ACHN (cell line): ENCODE measurements at places on chromosomes 4 and X.
A peak's percentile ranks its signal among the peaks of the same experiment; 100 is the strongest.

DNA sequence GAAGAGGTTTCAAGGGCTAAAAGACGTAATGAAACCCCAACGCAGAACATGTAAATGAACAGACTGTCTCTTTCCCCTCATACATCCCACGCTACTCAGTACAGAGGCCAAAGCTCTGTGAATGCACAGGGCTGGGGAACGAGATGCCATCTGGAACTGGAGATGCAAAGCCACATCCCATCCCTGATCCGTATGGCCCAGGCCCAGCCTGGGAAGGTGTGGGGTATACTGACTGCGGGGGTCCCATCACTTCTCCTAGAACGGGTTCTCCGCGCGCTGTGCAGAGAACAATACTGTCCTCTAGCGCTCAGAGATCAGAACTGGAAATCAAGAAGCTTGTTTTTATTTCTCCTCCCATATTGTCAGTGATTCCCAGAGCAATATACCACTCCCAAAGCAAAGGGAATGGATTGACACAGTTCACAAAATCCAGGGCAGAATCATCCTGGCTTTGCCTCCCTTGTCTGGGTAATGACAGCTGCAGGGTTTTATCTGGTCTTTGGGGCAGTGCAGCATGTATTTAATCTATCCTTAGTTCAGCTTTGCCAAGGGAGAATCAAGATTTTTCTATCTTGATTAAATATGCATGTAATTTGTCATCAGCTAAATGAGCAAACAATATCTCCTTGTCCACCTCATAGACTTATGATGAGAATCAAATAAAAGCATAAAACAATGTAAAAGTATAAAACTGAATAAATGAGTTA is 47.3 kb upstream of the TLR3 start:
- DNase-seq, result peak; percentile 41

GRCh38 chr4:68904786-68905185 is 46.8 kb downstream of the UGT2A3 start:
- peak; percentile 52 for DNase-seq

GRCh38 chr4:19720190-19720589 is 531.5 kb upstream of the SLIT2 start:
- DNase-seq, result no peak

DNA sequence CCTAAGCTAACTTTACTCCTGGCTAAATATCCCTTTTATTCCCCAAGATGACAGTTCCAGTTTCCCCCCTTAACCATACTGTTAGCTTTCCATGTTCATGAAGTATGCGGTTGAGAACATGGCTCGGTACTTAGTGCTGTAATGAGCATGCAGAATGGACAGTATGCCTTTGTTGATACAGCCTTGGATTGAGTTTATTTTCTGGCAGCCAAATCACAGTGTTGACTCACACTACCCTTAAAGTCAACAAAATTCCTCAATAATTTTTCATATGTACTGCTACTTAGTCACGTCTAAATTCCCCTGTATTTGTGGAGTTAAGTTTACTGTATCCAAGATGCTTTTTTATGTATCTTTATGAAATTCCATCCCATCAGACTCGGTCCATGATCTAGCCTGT is 1.4 kb upstream of the VEGFC start:
- DNase-seq, result no peak

- DNase-seq, result no peak
Observed at GRCh38 chrX:72306085-72306801, 529 bp upstream of the CITED1 start.

- no peak for DNase-seq
Observed at GRCh38 chrX:140317462-140317861, 187.4 kb downstream of the SOX3 start.

GRCh38 chrX:82534086-82534597 is 973.9 kb upstream of the POU3F4 start:
- DNase-seq, result no peak

- no peak for DNase-seq
Observed at GRCh38 chrX:18833071-18833731, 125.8 kb downstream of the PPEF1 start.

DNA sequence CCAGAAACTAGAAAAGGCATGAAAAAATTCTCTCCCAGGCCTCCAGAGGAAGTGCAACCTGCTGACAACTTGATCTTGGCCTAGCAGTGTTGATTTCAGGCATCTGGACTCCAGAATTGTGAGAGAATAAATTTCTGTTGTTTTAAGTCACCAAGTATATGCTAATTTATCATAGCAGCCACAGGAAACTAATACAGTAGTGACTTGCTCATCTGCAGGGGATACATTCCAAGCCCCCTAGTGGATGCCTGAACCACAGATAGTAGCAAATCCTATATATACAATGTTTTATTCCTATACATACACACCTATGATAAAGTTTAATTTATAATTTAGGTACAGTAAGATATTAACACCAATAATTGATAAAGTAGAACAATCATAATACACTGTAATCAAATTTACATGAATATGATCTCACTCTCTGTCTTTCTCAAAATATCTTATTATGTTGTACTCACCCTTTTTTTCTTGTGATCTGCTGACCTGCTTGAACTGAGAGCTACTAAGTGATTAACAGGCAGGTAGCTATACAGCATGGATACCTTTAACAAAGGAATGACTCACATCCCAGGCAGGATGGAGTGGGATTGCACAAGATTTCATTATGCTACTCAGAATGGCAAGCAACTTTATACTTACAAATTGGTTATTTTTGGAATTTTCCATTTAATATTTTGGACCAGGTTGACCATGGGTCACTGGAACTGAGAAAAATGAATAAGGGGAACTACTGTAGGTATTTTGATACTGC is 501.1 kb downstream of the KCNIP4 start:
- no peak for DNase-seq

DNA sequence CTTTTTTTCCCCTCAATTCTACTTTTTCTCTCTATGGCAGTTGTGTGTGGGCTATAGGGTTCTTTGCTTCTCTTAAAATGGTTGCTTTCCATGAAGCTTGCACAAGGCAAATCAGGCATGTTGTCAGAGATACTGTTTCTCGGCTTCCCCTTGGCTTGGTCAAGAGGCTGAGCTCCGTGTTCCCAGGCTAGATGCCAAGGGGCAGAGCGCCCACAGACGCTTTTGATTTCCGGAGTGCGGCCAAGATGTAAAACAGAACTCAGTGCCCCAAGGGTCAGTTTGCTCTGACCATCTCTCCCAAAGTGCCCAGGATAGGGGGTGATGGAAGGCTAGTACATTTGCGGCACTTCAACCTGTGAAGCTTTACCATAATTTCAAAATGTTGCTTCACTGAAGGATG is 64.2 kb upstream of the DIPK2B start:
- no peak for DNase-seq

DNA sequence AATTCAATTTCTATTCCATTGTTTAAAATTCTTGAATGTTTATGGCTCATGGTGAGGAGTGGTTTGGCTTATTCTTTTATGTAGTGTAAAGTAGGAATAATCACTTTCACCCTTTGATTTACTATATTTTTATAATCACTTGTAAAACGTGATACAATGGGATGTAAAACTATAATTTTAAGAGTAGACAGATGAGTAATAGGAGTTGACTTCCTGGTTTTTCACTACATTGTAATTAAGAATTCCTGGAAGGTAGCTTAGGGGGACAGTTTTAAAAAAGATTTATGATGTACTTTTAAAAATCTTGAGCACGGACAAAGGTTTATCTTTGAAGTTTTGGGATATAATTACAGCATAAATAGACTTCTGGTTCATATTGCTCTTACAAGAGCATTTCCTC is 65.3 kb downstream of the PDGFC start:
- no peak for DNase-seq

DNA sequence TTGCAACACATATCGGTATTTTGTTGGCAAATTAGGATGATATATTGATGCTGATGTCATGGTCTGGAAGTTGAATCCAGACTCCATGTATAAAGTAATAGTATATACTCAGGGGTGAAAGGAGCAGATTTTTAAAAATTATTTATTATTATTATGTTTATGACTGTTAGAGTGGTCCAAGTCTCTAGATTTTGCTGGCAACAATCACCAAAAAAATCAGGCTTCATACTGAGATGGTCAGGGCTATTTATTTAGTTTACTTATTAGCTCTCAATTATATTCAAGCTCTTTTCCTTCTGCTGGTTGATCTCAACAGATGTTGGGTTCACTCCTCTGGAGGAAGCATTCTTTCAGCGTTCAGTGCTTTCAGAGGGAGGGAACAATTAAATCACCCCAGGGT is 73.9 kb upstream of the VCX3B start:
- no peak for DNase-seq

DNA sequence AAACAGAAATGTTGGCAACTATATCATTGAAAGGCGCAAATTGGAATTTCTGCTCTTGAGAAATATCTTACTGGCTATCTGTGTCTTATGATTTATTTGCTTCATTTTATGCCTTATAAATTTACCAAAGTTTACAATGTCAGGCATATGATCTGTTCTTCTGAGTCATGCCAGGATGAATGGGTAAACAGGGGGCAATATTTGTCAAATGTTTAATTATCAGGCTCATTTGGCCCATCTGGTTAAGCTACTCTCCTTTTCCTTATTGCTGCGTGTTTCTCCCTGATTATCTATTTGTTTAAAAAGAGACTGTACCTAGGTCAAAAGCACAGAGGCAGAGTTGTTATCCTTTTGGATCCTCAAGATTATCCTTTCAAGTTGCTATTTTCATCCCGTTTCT is 903.8 kb upstream of the PCDH10 start:
- no peak for DNase-seq

DNA sequence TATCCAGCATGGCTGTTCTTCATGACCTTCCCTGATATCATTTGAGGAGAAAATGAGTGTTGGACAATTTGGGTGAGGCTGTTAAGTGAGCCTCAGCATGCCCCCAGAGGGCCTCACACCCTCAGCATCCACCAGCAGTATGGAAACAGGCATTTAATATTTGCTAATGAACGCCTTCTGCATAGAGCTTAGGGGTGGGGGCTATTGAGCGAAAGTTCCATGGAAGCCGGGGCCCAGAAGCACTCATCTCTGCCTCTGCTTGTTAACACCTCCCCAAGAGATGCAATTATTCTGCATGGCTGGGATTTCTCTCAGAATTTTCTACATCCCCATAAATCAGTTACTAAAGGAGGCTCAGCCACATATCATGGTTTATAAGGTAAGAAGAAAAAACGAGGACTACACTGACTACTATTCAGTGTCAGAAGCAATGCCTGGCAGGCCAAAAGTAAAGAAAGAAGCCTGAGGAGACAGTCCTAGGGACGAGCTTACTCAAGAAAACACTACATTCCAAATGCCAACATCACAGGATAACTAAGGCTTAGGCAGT is 100.1 kb upstream of the MAP3K15 start:
- DNase-seq, result no peak

DNA sequence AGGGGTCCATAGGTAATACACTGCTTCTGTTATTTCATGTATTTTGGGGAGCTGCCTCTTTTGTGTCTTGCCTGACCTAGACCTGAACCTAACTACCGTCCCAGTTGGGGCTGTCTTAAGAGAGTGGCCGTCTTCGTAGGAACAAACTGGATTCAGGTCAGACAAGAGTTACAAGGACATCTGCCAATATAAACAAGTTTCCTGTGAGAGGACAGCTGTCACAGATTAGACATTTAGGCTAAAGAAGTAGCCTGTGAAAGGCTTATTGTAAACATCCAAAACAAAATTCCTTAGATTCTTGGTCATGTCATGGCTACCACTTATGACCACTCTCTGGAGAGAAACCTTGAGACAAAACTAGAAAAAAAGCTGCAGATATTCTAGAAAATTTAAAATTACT is 797.6 kb upstream of the AADAT start:
- DNase-seq, result no peak

DNA sequence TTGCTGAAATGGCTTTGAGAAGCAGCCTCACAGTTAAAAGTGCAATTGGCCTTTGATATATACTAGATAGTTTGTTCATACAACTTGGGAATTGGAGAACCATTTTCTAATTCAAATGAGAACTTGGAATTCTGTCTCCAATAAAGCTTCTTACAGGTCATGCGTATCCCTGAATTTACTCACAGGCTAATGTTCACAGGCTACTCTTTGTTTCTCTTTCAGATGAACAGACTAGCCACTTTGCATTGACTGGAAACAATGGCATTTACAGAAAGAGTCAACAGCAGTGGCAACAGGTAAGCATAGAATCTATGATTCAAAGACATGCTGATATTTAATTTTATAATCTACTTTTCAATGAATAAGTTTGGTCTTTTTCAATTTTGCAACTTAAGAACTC is 13.5 kb downstream of the AFF1 start:
- DNase-seq, result no peak

GRCh38 chr4:103664436-103665075 is 55.2 kb downstream of the TACR3 start:
- no peak for DNase-seq

- no peak for DNase-seq
Observed at GRCh38 chr4:165834116-165834515, 38.9 kb upstream of the TLL1 start.
